ENCODE measurements at places on chromosomes 1 and 21.
A peak's percentile ranks its signal among the peaks of the same experiment; 100 is the strongest.

- no peak for DNase-seq
Measured at GRCh38 chr1:197911111-197911856, 5.9 kb upstream of the LHX9 start.

GRCh38 chr1:15510611-15511405, 13.2 kb downstream of the CASP9 start:
- DNase-seq: no peak

DNA sequence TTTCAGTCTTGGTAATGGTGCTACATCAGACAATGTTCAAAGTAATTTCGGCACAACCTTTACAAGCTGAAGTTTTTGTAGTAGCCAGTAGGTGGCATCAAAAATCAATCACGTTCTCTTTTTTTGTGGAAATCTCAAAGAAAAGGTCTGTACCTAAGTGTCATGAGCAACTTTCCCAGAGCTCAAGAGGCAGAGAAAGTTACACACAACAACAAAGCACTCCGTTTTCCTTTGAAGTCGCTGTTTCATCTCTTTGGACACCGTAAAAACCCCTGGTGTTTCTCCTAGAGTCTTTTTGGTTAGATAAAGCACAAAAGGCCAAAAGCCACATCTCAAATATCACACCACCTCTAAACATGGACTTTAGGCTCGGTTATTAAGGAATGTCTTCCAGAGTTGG, 131.6 kb downstream of the LHX8 start:
- DNase-seq: no peak

GRCh38 chr1:19557609-19558051, 72.3 kb upstream of the CAPZB start:
- no peak for DNase-seq

GRCh38 chr1:11207898-11208611, 18.9 kb downstream of the ANGPTL7 start:
- no peak for DNase-seq

GRCh38 chr21:37257967-37258877, 8.9 kb downstream of the VPS26C start:
- peak; percentile 82 for DNase-seq

- DNase-seq: no peak
Measured at GRCh38 chr1:21451981-21452411, 12.1 kb downstream of the NBPF3 start.

Measured in stimulated activated CD4-positive, alpha-beta T cell treated with anti-CD3 and anti-CD28 coated beads, Interleukin-2, amount 100 ng/mL, for 24 hours (primary cell).